ENCODE measurements at places on chromosomes 2 and 18.

GRCh38 chr2:29006980-29007301 is 25.8 kb downstream of the TOGARAM2 start:
- DNase-seq = no peak

DNA sequence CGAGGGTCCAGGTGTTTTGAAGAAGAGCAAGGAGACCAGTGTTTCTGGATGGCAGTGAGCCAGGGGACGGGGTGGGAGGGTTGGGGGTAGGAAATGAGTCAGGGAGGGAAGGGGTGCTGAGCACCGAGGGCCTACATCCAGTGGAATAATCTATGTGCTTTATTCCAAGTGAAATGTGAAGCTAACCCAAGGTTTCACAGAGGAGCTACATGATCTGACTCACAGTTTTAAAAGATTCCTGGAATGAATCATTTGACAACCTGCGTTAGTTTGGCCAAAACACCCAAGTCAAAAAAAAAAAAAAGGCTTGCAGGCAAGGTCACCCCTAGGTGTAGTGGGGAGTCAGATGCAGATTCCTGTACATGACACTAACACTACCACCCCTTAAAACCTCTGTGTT is 419.7 kb upstream of the MEX3C start:
- no peak for DNase-seq

DNA sequence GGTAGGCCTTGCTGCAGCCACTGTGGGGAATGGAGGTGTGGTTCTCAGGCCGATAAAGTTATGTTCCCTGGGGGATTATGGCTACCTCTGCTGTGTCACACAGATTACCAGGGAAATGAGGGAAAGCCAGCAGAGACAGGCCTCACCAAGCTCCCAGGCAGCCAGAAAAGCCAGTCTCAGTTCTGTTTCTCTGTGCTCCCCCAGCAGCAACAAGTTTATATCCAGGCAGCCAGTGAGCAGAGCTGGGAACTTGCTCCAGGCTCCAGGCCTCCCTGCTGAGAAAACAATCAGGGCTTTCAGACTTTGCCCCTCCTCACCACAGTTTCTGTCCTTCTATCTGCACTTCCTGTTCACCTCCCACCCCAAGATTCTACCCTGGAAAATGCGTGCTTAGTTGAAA is 596.6 kb upstream of the GYPC start:
- no peak for DNase-seq

GRCh38 chr2:217393585-217394032 is 533.7 kb upstream of the TNP1 start:
- DNase-seq = no peak

DNA sequence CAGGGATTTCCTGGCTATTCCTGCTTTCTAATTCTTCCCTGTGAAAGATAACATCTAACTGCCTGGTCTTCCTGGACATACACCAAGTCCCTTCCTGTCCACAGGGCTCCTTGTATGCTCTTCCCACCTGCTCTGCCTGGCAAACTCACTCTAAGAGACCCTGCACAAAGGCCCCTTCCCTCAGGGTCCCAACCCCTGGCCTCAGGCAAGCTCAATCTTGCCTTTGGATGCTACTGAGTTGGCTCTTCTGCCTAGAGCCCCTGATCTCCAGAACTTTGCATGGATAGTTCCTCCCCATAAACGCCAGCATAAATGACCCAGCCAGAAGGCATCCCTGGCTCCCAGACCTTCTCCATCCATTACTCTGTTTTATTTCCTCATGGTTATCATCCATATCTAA is 98.3 kb upstream of the OTOS start:
- DNase-seq = no peak

DNA sequence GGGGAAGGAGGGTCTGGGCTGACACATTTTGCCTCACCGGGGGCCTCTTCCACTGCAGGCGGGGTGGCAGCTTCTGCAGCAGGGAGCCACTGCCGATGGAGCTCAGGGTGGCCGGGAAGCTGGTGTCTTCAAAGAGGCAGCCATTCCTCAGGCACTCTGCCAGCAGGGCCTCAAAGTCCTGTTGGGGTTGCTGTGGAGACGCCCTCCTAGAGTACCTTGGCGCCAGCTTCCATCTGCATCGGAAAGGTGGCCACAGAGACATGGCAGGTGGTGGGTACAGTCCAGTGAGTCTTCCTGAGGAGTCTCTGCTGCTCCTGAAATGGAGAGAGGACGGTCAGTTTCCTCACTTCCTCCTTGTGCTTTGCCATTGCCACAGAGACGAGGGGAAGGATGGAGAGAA is 12.1 kb downstream of the CAPN14 start:
- no peak for DNase-seq

GRCh38 chr2:168999668-169000213 is 31.4 kb downstream of the ABCB11 start:
- DNase-seq = no peak

- DNase-seq = no peak
These were observed 247.6 kb downstream of the CDCA7 start for GRCh38 chr2:173602153-173602795.

- DNase-seq = no peak
These were observed 50.5 kb downstream of the RASGRP3 start for GRCh38 chr2:33526921-33527320.

DNA sequence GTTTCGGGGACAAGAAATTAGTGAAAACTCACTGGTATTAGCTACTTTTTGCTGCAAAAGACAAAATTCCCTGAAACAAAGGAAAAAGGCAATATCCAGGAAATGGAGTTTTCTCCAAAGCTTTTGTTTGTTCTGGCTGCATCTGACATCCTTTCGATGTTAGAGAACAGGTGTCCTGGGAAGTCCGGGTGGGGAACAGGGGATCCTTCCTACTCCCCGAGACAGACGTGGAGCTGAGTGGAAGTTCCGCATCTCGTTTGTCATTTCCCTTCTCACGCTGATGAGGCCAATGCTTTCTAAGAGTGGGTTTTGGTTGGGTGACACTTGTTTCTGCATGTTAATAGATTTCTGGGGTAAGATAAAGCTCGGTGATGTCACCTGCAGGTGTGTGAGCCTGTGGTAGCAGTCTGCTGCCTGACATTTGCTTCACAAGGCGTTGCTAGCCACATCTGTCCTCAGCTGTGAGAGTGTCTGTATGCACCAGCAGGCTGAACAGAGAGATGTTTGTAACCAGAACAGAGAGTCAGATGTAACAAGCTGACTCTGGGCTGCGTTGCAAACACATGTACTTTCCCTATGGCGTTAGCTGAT is 125.9 kb downstream of the ACOXL start:
- DNase-seq = no peak

GRCh38 chr2:207670887-207671286 is 40.6 kb upstream of the CCNYL1 start:
- DNase-seq = no peak

GRCh38 chr2:23524261-23524706 is 139.3 kb downstream of the KLHL29 start:
- no peak for DNase-seq

GRCh38 chr18:46315161-46315560 is 211.0 kb downstream of the HAUS1 start:
- no peak for DNase-seq

DNA sequence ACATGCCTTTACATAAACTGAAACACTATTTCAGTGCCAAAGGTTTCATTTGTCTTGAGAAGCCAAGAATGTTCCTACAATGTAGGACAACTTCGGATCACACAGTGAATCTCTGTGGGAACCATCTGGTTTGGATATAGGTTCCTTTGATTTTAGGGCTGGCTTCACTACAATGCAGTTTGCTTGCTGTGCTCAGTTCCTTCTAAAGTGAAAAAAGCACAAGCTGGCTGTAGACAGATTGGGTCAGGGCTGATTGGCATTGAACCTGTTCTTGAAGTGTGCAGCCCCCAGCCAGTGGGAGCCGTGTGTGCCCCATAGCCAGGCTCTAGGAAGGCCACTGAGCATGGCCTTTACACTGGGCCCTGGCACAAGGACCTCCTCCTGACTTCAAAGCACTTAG is 167.9 kb upstream of the HNRNPA3 start:
- DNase-seq = no peak

- no peak for DNase-seq
These were observed 5.6 kb downstream of the TXNL4A start for GRCh38 chr18:79982736-79983135.

DNA sequence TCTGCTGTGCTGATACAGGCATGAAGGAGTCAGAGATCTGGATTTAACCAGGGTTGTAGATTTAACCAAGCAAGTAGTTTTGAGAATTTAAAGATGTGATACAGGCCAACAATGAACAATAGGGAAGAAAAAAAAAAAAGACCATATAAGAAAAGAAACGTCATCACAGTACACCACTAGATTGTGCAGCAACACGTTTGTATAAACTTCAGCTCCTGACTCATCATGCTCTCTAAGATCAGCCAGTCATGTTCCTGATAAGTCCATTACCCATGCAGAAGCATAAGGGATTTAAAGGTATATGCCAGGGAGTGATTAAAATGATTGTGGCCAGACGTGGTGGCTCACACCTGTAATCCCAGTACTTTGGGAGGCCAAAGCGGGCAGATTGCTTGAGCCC is 22.3 kb upstream of the ERICH2 start:
- no peak for DNase-seq

DNA sequence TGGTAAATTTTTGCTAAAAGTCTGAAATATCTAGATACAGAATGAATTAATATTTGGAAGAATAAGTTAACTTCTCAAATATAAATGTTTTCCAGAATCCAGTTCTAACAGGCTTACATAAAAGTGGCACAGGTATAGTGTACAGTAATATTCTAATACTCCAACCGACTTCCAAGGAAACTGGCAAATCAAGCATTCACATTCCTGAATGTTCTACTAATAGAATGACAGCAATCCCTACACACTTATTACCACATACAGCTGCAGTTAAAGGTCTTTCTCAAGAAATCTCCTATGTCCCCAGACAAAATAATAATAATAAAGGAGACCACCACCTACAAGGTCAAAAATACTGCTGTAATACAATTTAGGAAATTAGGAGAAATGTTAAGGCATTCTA is 31.9 kb downstream of the TMEM131 start:
- no peak for DNase-seq

GRCh38 chr2:18900691-18901141 is 311.3 kb upstream of the NT5C1B start:
- DNase-seq = no peak

- no peak for DNase-seq
These were observed 4.8 kb upstream of the ONECUT2 start for GRCh38 chr18:57430079-57431001.

DNA sequence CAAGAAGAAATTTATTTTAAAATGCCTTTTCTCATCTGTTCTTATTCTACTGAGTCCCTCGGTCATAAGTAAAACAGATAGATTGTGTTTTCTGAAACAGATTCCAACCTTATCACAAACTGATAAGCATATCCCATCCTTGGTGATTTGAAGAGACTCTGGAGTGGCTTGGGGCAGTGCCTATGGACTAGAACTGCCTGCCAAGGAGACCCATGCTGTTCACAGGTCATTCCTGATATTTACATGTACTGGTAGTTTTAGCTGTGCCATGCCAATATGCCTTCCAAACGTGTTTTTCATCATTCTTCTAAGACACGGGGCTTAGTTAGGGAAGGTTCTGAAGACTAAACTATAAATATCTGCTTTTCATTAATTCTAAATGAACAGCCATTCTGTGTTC is 11.4 kb upstream of the COL6A3 start:
- no peak for DNase-seq

DNA sequence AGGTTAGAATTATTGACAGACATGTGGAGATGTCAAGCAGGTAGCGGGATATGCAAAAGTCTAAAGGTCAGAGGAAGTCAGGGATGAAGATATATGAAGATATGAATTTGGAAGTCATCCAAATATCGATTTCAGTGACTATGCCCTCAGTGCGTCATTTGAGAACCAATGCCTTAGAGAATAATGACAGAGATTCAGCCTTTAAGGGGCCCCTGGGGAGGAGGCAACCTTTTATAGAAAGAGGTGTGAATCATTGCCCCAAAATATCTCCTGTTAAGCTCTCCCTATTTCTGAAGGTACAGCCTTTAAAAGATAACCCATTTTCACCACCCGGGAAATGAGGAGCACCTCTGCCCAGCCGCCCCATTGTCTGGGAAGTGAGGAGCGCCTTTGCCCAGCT is 223.4 kb downstream of the NCKAP5 start:
- no peak for DNase-seq

DNA sequence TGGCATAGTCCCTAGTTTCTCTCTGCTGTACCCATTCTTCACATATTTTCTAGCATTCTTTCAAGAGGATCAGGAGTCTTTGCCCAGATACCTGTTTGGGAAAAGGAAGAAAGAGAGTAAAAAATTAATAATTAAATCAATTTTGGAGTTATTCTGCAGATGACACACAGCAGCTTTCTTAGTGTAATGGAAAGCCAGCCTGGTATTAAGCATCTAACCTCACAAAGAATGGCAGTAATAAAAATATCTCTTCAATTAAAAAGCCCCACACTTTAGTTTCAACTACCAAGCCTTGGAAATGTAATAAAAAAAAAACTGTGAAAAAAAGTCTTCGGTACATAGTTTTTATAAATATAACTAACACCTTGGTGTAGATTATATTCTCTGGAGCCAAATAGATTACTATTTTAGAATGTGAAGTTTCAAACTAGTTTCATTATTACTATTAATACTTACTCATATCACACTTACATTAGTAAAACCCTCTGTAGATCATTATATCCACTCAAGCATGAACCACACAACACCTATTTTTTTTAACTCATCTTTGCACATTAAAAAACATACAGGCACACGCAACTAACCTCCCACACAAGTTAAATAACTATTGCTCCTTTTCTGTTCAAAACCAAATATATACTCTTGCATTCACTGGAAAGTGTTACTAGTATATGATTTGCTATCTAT is 90.9 kb downstream of the GPD2 start:
- no peak for DNase-seq

DNA sequence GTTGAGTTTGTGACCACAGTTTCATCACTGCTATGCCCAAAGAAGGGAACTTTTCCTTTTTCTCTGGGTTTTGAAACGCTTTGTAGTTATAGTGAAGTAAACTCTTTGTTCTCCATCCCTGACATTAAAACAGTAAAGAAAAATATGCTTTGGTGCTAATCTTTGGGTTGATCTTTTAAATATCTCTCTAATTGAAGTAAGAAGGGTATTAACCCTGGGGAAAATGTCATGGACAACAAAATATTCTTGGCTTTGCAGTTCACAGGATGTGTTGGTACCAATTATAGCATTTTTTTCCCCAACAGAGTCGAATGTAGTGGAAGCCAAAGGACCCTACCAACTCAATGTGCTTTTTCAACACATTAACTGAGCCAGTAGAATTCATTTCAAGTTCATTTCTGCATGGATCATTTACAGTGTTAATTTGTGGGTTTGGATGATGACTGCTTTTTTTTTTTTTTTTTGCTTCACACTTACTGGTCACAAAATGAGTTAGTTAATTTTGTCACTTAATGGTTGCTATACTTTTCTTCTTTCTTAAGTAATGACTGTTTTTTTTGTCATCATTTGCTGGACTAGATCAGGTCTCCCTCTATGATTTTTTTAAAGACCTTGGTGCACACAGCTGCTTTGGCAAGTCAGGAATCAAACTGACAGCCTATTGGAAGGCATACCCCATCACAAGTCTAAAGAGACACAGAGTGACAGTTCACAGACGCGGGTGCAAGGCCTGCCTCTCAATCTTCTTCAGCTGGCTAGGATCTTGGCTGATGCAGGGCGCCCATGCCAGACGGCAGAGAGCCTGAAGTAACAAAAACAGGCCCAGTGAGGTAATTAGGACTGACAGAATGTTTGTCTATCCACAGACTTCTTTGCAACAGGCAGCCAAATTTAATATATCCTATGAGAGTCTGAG is 98.8 kb upstream of the MMADHC start:
- DNase-seq = no peak

All from stimulated activated CD8-positive, alpha-beta memory T cell treated with anti-CD3 and anti-CD28 coated beads, Interleukin-2, amount 100 ng/mL, for 1 hour (primary cell).